Activated T-cell treated with anti-CD3 and anti-CD28 coated beads, Interleukin-2, amount 50 U/mL, for 72 hours (primary cell): ENCODE measurements at places on chromosomes 11 and 22. TPM values are rescaled to one million over a fixed set of nuclear protein-coding genes. Genes with fewer than 3 reads are reported as not detected.

The SLC22A6 gene
- total RNA-seq, result not detected

DNA sequence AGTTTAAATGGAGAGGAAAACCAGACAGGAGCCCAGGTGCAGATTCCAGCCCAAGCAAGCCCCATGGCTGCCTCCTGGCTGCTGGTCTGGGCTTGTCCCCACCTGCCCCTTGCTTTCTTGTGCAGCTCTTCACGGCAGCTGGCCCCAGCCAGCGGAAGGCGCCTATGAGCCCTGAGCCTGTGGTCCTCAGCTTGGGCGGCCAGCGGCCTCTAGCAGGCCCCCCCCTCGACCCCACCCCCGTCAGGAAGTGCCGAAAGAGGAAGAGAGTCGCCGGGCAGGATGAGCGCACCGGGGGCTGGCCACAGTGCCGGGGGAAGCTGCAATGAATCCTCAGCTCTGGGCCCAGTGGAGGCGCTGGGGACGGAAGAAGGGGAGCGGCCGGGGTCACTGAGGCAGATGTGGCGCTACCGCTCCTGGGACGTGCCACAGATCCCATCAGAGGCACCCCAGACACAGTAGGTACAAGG lies 2.1 kb upstream of the DGKZ start:
- no peaks in the 10 kb centered on the region for H3K36me3 ChIP-seq
- peak overlapping the region; percentile 90 for H3K4me3 ChIP-seq
- peaks cover 76% of the 10 kb centered on the region for H3K4me1 ChIP-seq
- no peaks in the 10 kb centered on the region for H3K27me3 ChIP-seq
- peak overlapping the region; percentile 2 for H3K27ac ChIP-seq

DNA sequence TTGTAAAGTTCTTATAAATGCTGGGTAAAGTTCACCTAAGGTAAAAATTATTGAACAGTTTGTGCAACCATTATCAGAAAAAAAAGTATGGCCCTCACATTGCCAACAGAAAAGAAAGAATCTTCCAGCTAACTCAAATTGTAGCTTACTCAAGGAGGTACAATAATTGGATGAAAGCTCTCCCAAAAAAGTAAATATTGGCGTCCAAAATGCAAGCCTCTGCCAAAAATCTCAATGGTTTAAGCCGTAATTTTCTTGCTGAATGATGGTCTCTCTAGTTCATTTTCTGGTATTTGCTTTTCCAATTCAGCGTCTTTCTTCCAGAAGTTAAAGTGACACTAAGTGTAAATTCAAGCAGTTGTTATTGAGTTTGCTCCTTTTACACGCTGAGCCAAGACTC lies 727.3 kb downstream of the LRRC4C start:
- no peak for DNase-seq
- H3K4me1 ChIP-seq, result no peaks in the 10 kb centered on the region
- no peaks in the 10 kb centered on the region for H3K27me3 ChIP-seq
- H3K27ac ChIP-seq, result no peak overlapping the region

DNA sequence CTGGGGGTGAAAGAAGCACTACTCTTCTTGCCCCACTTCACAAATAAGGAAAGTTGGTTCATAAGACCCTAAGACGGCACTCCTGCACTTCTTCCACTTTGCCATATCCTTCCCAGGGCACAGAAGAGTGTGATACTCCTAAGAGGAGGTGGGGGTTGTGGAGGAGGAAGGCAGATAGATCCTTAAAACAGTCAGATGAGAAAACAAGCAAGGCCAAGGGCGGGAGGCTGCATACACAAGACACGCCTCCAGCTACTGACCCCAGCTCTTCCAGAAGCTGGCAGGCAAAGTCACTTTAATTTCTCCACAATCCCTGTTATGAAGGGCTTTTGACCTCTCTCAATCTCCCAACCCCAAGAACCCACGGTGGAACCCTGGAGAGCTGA lies 1.6 kb upstream of the CHRM4 start:
- H3K36me3 ChIP-seq, result no peaks in the 10 kb centered on the region
- H3K27ac ChIP-seq, result no peak overlapping the region
- peaks cover 28% of the 10 kb centered on the region for H3K4me1 ChIP-seq
- peak overlapping the region; percentile 85 for H3K4me3 ChIP-seq

The MED19 gene
- 19.8 TPM for total RNA-seq

DNA sequence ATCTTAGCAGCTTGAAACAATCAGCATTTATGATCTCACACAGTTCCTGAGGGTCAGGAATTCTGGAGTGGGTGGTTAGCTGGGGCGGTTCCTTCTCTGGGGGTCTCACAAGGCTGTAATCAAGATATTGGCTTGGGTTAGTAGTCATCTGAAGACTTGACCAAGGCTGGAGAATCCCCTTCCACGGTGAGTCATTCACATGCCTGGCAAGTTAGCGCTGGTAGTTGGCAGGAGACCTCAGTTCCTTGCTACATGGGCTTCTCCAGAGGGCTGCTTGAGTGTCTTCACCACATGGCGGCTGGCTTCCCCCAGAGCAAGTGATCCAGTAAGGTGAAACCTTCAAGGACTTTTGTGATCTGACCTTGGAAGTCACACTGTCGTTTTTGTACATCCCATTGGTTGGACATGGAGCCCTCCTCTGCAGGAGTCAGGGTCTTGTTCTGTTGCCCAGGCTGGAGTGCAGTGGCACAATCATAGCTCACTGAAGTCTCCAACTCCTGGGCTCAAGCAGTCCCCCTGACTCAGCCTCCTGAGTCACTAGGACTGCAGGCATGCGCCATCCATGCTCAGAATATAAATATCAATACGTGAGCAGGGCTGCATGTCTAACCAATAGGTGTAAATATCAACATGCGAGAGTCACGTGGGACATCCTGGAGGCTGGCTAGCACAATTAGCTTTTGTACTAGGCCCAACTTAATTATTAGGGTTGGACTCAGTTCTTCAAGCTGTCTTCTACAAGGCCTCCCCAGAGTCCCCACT lies 7.2 kb upstream of the NIPSNAP1 start:
- H3K4me3 ChIP-seq, result no peak overlapping the region
- no peak overlapping the region for H3K27ac ChIP-seq
- no peaks in the 10 kb centered on the region for H3K27me3 ChIP-seq

DNA sequence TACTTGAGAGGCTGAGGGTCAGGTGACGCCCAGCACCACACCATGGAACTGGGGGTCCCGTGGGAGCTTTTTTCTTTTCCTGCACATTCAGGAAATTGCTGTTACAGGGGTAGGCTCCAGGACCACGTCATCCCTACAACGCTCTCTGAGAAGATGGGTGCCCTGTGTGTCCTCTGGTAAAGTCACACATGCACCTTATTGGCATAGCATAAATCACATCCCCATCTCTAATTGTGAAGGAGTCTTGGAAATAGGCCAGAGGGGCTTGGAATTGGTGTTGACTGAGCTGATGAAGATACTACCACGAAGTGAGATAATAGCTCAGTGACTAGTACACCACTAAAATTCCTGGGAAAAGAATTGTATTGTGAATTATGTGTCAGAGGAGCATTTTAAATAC lies 57.6 kb downstream of the TNRC6B start:
- no peak overlapping the region for H3K27ac ChIP-seq
- no peak for DNase-seq

DNA sequence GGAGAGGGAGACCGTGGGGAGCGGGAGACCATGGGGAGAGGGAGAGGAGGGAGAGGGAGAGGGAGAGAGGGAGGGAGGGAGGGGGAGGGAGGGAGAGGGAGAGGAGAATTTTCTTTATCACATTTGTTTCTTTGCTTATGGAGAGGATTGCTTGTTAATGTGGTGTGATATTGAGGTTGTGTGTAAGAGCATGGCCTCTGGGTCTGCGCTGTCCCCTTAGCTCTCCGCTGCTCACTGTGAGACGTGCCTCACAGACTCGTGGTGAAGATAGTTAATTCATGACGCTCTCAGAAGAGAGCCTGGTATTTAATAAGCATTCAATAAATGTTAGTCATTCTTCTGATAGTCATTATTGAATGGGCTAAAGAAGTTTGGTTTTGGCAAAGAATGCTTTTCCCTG lies 26.2 kb downstream of the PPFIA1 start:
- no peak for DNase-seq
- no peak overlapping the region for H3K4me3 ChIP-seq
- H3K27me3 ChIP-seq, result no peaks in the 10 kb centered on the region
- peaks cover 2% of the 10 kb centered on the region for H3K36me3 ChIP-seq

DNA sequence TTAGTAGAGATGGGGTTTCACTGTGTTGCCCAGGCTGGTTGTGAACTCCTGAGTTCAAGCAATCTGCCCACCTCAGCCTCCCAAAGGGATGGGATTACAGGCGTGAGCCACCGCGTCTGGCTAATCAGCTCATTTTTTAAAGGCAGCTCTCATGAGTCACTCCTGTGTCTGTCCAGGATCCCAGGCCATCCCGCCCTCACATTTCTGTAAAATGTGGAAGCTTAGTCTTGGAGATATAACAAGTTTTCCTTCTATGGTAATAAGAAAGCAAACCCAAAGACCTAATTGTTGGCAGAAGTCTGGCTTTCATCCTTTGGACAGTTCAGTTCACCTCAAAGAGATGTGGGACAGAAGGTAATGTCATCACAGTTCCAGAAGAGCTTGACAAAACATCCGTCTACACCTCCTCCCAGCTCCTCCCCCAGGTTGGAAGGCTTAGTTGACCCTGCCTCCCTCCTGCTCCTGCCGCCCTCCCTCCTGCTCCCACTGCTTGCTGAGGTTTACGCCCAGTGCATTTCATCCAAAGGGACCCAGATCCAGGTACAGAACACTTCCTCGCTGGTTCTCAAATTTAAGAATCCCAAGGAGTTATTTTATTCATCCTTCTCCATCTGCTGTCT lies 6.4 kb downstream of the DRD2 start:
- H3K4me3 ChIP-seq, result no peak overlapping the region
- H3K4me1 ChIP-seq, result no peaks in the 10 kb centered on the region
- H3K27ac ChIP-seq, result no peak overlapping the region

- peak overlapping the region; percentile 90 for H3K27ac ChIP-seq
- peak overlapping the region; percentile 42 for H3K4me3 ChIP-seq
- peaks cover 5% of the 10 kb centered on the region for H3K36me3 ChIP-seq
- H3K4me1 ChIP-seq, result peaks cover 30% of the 10 kb centered on the region
Observed at GRCh38 chr22:37643225-37643847, 3.9 kb downstream of the SH3BP1 start.

GRCh38 chr11:71519546-71519945 lies 7.5 kb upstream of the KRTAP5-7 start:
- peaks cover 1% of the 10 kb centered on the region for H3K36me3 ChIP-seq
- no peaks in the 10 kb centered on the region for H3K27me3 ChIP-seq
- H3K27ac ChIP-seq, result no peak overlapping the region
- no peak overlapping the region for H3K4me3 ChIP-seq
- no peak for DNase-seq

The APLNR gene
- total RNA-seq, result not detected

The CHADL gene
- 1.4 TPM for total RNA-seq

GRCh38 chr11:72144807-72145565 lies 9.5 kb downstream of the FOLR3 start:
- H3K4me3 ChIP-seq, result no peak overlapping the region
- no peak for DNase-seq
- H3K4me1 ChIP-seq, result peaks cover 19% of the 10 kb centered on the region
- no peak overlapping the region for H3K27ac ChIP-seq
- H3K36me3 ChIP-seq, result no peaks in the 10 kb centered on the region
- H3K27me3 ChIP-seq, result peaks cover 7% of the 10 kb centered on the region

The KRTAP5-9 gene
- total RNA-seq, result not detected

DNA sequence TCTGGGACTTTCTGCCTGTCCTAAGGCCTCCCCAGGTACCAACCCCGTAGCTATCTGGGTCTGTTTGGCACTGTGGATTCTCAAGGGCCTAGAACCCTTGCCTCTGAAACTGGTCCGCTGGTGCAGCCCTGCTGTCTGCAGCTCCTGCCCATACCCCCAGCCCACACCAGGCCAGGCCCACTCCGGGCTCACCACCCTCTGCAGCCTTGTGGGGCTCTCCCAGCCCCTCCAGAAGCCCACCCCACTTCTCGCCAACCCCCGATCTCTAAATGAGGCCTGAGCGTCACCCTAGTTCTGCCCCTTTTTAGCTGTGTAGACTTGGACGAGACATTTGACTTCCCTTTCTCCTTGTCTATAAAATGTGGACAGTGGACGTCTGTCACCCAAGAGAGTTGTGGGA lies 4.7 kb downstream of the KLHDC7B start:
- peaks cover 26% of the 10 kb centered on the region for H3K4me1 ChIP-seq
- no peak for DNase-seq
- H3K36me3 ChIP-seq, result no peaks in the 10 kb centered on the region
- peak overlapping the region; percentile 75 for H3K4me3 ChIP-seq
- H3K27me3 ChIP-seq, result no peaks in the 10 kb centered on the region
- H3K27ac ChIP-seq, result peak overlapping the region; percentile 56
